ENCODE measurements at places on chromosomes 12 and 14.

GRCh38 chr12:21678959-21679358 lies 21.3 kb upstream of the LDHB start:
- no peak for DNase-seq

DNA sequence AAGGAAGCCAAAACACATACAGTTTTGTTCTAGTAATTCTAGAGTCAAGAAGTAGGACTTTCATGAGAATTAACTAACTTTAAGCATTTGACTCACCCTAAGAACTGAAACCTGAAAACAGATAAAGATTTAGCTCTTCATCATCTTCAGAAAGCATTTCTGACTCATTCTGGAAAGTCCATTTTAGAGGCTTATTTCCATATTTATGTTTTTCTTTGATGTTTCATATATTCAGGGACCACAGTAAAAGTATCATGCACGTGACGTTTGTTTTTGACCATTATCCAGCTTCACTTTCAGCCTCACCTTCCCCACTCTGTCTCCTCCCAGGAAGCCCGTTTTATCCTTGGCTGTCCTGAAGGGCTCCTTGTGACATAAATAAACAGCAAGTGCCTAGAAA lies 79.2 kb downstream of the MDGA2 start:
- no peak for DNase-seq

DNA sequence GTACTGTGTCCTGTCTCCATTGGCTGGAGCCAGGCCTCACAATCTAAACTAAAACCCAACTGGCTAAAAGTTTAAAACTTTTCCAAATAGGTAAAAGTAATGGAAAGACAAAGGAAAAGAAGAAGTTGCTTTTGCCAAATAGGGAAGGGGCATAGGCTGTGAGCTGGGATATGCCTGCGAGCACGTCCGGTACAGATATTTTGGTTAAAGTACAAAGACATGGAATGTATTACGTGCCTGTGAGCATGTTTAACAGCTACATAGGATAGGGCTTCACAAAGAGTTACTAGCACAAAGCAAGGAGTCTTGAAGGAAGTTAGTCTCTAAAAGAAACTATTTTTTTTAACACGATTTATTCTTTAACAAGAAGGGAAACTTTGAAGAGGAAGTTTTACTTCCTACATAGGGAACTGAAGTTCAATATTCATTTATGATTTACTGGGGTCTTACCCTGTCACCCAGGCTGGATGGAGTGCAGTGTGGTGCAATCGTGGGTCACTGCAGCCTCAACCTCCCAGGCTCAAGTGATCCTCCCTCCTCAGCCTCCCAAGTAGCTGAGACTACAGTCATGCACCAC lies 41.9 kb upstream of the INF2 start:
- DNase-seq, result no peak

DNA sequence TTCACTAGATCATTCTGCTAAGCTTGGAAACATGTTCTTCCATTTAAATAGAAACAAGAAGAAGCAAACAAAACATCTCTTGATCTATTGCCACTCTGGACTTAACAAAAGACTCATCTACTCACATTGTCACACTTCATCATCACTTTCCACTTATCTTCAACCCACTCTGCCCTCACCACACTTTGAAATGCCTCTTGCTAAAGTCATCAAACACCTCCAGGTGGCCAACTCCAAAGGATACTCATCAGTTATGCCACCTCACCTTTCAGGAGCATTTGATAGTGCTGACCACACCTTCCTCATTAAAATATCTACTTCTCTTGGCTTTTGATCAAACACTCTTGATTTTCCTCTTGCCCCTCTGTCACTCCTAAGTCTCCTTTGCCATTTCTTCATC lies 7.2 kb downstream of the EFCAB11 start:
- DNase-seq, result no peak

- no peak for DNase-seq
Measured at GRCh38 chr14:91225025-91225424, 19.5 kb downstream of the GPR68 start.

- DNase-seq, result peak; percentile 2
Measured at GRCh38 chr12:27652174-27652763, 44.0 kb upstream of the REP15 start.

- no peak for DNase-seq
Measured at GRCh38 chr14:64958743-64959142, 13.4 kb downstream of the RAB15 start.

DNA sequence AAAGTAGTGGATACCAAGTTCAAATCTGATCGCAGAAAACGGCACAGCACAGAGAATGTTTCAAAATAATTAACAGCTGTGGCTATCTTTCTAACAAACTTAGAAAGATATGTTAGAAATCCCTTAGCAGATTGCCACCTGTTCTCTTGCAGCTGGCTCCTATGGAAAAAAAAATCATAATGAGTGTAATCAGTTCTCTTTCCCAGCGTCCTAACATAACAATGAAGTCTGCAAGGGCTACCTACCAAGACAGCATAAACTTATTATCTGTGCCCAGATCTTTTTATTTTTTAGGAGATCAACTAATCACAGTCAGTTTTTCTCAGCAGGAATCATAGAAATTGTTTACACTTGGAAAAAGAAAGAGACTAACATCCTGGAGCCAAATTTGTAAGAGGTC lies 358.6 kb upstream of the FOXG1 start:
- DNase-seq, result no peak

DNA sequence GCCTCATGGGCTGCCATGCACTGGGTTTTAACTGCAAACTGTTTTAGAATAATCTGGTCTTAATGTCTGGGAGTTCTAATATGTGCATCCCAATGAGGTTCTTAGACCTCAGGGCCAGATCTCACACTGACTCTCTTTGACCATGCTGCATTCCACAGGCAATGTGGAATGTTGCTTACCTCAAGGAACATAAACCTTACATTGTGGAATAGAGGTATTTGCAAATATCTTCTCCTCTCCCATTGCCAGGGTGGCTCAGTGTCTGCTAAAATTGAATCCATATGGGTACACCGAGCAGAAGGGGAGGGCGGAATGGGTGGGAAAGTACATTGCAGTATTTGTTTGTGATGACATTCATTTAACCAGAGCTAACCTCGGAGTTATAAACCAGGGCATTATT lies 78.6 kb downstream of the CHST11 start:
- DNase-seq, result no peak

- DNase-seq, result no peak
Measured at GRCh38 chr12:65500091-65500900, 221.8 kb downstream of the MSRB3 start.

DNA sequence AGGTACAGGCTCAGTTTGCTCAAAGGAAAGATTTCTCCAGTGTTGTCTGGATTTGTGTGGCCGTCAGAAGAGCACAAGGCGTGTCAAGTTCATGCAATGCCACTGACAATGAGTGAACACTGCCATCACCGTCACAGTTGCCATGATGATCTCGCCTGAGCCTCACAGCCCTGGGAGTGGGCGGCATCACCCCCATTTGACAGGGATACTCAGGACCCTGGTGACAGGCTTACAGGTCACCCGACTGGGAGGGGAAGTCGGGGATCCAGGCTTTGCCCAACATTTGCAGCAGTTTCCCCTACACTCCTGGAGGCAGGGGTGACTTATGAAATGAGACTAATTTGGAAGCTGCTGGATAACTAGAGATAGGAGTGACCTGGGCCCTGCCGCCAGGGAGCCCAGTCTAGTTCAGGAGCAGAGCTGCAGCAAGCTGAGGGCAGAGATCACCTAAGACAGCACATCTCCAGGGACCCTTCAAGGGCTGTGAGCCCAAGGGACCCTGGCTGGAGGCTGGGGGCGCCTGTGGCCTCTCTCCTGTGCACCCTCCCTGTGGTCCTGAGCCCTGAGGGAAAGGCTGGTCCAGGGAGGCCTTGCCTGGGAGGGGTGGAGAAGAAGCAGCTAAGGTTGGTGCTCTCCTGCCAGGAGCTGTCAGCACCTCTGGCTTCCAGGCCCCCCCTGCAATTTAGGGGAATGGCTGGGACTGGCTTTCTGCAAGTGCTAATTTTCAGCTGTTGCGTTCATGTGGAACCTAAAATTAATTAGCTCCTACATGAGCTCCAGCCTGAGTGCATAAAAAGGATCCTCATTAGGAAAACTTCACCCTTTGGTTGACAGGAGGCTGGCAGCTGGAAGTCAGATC lies 32.4 kb upstream of the BEGAIN start:
- no peak for DNase-seq

DNA sequence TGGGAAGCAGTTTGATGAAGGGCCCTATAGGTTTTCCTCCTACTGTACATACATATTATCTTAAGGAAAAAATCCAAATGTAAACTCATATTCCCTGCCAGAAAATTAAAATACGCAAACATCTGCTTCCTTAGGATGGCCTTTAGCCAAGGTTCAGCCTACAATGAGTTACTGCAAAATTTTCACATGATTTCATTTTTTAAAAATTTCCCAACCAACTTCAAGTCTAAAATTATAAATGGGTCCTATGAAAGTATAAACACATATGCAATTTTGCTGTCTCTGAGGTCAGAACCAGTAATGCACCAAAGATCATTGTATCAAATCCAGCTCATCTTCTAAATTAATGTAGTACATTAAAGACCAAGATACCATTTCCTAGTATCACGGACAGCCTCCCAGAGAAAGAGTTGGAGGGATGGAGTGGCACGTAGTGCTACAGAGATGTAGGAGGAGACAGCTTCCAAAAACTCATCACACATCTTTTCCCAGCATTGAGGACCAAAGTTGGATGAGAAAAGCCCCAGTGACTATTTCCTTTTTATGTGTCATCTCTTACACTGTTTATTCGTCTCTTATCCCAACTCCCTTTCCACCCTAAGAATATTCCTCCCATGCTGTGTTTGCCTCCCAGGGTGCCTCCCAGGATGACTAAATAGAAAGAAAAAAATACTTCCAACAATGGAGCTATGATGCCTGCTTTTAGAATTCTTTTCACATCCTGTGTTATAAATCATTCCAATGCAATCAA lies 92.3 kb upstream of the SLCO1C1 start:
- no peak for DNase-seq

DNA sequence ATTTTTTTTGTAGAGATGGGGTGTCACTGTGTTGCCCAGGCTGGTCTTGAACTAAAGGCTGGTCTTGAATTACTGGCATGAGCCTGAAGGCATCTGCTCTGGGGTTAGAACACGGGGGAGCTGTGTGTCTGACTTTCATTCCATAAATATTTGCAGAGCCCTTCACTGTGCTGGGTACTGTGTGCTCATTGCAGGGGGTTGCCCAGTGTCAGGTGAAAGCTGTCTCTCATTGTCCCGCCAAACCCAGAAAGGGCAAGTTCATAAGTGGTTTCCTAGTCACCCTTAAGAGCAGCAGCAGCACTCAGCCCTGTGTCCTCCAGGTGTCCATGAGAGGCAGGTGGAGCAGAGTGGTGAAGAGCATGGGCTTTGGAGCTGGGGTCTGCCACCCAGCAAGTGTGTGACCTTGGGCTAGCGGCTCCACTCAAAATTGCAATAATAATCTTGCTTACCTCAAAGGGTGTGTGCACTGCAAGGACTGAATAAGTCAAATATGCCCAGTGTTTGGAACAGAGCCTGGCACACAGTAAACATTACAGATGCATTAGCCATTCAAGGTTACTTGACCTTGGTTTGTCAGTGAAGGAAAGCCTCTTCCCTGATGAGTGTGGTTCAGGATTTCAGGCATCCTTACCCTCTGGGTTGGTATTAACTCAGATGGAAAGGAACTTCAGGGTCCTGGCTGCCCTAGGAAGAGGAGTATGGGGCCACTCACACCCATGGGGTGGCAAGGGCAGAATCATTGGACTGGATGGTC lies 4.4 kb upstream of the SMIM41 start:
- no peak for DNase-seq

- no peak for DNase-seq
Measured at GRCh38 chr14:38616959-38617358, 361.1 kb upstream of the CLEC14A start.

DNA sequence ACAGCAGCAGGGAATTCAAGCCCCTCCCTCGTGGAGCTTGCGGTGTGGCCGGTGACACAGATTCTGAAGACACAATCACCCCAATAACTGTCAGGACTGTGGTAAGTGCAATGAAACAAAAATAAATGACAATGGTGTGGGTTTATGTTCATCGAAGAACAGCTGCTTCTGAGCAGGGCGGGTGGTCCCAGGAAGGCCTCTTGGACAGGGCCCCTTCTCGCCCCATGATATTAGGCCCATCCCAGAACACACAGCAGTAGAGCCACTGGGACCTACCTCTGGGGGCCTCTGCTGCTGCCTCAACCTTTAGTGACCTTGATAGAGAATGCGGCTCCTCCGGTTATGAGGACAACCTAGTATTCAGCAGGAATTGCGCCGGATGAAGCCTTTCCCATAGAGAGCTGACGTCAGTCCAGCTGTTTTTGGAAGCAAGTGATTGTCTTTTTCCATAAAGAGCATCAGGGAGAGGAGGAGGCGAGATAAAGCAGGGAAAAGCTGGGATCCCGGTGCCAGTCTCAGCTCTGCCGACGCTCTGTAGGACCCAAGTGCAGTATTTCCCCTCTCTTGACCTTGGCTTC lies 84.1 kb upstream of the BCL11B start:
- no peak for DNase-seq

DNA sequence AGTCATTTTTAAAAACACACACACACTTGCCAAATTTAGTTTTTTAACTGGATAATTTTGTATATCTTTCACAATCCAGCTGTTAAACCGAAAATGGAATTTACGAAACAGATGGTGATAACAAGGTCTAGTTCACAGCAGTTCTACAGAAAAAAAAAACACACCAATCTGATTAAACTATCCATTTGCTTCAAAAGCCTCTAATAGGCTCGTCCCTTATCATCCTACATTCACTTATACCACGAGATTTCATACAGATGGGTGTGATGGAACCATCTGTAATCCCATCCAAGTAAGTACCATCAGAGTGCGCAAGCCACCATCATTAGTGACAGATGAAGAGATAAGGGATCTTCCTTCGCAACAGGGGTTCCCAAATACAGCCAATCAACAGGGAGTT lies 20.1 kb downstream of the GCH1 start:
- DNase-seq, result no peak

- DNase-seq, result no peak
Measured at GRCh38 chr12:18375131-18375530, 113.8 kb downstream of the PIK3C2G start.

- no peak for DNase-seq
Measured at GRCh38 chr12:71536939-71537622, 97.5 kb downstream of the LGR5 start.

GRCh38 chr12:62903151-62903550 lies 31.8 kb downstream of the PPM1H start:
- no peak for DNase-seq

- no peak for DNase-seq
Measured at GRCh38 chr14:43900173-43900655, 606.9 kb downstream of the FSCB start.

GRCh38 chr12:72102150-72102549 lies 163.5 kb downstream of the TPH2 start:
- DNase-seq, result no peak

GRCh38 chr12:116164250-116165035 lies 113.0 kb downstream of the MED13L start:
- DNase-seq, result no peak

GRCh38 chr14:24418492-24418873 lies 11.0 kb downstream of the CBLN3 start:
- no peak for DNase-seq

DNA sequence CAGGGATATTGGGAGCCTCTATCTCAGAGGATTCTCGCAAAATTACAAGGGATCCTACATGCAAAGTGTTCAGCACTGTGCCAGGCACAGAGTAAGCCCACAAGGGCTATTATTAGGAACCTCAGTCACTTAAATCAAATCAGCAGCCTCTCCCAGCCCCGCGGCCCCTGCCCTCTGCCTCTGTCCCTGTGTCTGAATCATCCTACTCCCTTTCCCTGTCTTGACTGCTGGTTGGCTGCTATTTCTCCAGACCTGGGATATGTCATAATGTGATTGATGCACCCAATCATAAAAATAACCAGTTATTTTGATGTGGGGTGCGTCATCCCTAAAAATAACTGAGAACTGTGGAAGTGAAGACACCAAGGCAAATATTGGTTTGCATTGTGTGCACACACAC lies 176.3 kb downstream of the KSR2 start:
- no peak for DNase-seq

Measured in T-helper 9 cell (primary cell).